ENCODE measurements at places on chromosomes 7 and 10. TPM values are rescaled to one million over a fixed set of nuclear protein-coding genes. Genes with fewer than 3 reads are reported as not detected.

- DNase-seq: peak; percentile 59
These were observed 44.5 kb downstream of the STARD3NL start for GRCh38 chr7:38222481-38223096.

- no peak for DNase-seq
These were observed 4.6 kb upstream of the TBC1D12 start for GRCh38 chr10:94397549-94398370.

DNA sequence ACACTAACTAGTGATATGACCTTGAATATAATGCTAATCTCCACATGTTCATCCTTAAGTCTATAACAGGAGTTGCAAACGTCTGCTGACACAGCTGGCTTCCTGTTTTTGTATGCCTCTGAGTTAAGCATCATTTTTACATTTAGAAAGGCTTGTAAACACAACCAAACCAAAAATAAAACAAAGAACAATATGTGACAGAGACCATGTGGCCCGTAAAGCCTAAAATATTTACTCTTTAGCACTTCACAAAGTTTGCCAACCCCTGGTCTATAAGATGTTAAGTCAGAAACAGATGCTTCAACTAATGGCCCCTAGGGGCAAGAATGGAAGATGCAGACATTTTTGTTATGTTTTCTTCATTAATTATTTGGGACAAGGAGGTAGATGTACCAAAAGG, 109.3 kb downstream of the CPEB3 start:
- peak; percentile 10 for DNase-seq

DNA sequence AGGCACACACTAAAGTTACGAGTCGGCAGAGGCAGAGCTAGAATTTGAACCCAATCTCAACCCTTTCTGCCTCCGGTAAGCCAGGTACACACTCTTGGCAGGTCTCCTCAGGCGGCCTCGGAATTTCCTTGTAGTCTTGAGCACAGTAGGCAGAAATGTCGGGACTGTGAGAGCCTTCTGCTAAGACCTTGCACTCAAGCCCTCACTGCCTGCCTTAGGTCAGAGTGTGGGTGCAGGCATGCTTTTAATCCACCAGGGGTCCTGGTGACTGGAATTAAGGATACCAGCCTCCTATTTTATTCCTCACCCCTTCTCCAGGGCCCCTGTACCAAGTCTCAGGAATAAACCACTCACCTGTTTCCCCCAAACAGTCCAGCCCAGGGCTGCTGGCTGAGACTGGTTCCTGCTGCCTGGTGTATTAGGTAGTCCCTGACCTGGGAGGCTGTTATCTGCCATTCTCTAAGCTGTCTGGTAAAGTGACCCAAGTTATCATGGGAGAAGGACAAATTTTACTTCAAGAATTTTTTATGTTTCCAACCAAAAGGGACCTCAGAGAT, 855 bp downstream of the ATP6V1F start:
- peak; percentile 38 for DNase-seq

Gene SPDYE1
- polyA plus RNA-seq: 0.29 TPM

Gene ACBD7
- 1.1 TPM for polyA plus RNA-seq

Gene CCDC146
- 9.5 TPM for polyA plus RNA-seq
